Tibial nerve (tissue), 4 donors: ENCODE measurements at places on chromosomes 2 and 18. TPM values are rescaled to one million over a fixed set of nuclear protein-coding genes. Genes with fewer than 3 reads are reported as not detected.

DNA sequence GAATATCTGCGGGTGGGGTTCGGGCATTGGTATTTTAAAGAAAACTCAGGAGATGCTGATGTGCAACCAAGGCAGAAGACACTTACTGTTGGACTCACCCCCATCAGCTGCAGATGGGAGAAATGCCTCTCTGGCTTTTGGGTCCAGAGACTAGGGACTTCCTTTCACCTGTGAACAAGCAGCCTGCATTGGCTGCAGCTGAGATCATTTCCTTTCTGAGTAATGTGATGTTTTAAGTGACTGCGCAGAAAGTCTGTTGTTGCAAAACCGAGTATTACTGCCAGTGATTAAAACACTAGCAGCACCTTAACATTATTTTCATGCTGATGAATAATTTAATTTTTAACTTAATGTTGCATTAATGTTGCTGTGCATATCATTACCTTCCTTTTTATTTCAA lies 143.0 kb downstream of the TSN start:
- no peak for DNase-seq

DNA sequence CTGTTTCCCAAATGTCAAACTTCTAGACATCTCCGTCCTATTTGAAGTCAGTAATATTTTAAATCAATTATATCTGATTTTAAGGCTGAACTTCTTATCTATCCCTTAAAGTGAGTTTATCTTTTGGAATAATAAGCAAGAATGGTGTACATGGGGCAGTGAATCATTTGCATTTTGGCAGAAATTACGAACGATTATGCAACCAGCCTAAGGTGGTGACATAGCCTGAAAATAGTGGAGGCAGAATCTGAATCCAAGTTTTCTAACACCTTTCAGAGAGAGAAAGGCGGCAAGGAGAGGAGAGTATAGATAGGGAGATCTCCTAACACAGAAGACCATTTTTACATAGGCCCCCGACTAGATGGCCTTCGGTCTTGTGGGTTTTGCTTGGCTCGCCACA lies 10.7 kb downstream of the ZBTB14 start:
- DNase-seq, result no peak

- no peak for DNase-seq
These were observed 22.1 kb upstream of the CCDC150 start for GRCh38 chr2:196617430-196617829.

GRCh38 chr2:189549449-189549832 lies 31.1 kb downstream of the SLC40A1 start:
- no peak for DNase-seq

SCN7A gene
- 128 TPM for total RNA-seq

MROH2A gene
- not detected for total RNA-seq

IL36A gene
- not detected for total RNA-seq

CRYBA2 gene
- not detected for total RNA-seq
